ENCODE measurements at places on chromosomes 7 and 10.

- no peak for DNase-seq
Observed at GRCh38 chr7:101521430-101521925, 107.6 kb downstream of the MYL10 start.

DNA sequence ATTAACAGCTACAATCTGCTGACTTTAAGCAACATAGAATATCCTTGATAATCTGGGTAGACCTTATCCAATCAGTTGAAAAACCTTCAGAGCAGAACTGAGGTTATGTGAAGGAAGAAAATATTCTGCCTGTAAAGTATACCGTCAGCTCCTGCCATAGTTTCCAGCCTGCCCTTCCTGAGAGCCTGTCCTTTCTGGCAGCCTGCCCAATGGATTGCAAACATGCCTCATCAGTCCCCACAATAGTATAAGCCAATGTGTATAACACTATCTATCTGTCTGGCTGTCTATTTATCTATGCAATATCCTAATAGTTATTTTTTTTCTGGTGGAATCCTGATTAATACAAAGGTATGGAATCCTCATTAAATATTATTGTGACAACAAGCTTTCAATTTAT lies 489.2 kb upstream of the KCND2 start:
- no peak for DNase-seq

DNA sequence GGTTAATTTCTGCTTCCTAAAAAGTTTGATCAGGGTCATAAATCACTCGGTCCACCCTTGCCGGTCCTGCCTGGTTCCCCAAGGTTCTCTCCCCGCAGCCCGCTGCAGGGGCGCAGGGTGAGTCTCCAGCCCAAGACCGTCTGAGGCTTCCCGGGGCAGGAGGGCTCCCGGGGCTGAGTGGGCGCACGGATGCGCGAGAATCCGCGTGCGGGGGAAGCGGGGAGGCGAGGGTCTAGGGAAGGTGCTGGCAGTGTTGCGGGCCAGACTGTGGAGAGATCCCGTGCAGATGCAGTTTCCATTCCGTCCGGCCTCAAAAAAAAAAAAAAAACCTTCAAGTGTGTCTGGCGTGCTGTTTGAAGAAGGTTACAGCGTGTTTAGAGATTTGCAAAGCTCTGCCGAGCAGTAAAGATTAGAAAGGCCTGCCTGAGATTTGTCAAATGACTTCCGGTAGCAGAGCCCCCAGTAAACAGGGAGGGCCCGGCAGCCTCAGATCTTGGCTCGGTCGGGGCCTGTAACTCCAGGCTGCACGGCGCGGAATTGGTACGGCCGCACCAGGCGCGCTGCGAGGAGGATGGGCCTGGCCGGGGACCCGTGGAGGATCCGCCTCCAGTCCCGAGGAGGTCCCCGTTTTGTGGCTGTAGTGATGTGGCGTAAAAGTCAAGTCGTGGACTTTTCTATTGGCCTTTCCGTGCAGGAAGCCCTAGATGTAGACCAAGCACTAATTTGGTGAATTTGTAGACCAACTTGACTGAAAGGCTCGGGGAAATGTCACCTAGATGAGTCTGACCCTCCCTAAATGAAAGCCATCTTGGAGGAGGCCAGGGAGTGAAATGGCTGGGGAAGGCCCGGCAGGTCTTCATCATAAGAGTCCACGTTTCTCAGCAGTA lies 293.2 kb upstream of the NFE2L3 start:
- DNase-seq: no peak

DNA sequence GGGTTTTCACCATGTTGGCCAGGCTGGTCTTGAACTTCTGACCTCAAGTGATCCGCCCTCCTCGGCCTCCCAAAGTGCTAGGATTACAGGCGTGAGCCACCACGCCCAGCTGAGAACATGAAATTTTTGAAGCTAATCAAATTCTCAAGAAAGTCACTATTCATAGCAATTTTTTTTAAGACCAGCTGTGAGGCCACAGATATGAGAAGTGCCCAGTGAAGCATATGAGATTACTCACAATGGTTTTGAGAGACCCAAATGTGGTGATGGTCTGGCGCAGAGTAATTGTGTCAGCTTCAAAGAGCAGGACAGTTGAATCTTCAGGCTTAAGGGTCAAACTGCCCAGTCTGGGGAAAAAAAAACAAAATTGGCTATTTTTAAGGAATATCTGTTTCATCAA lies 16.2 kb downstream of the NCOA4 start:
- DNase-seq: no peak

DNA sequence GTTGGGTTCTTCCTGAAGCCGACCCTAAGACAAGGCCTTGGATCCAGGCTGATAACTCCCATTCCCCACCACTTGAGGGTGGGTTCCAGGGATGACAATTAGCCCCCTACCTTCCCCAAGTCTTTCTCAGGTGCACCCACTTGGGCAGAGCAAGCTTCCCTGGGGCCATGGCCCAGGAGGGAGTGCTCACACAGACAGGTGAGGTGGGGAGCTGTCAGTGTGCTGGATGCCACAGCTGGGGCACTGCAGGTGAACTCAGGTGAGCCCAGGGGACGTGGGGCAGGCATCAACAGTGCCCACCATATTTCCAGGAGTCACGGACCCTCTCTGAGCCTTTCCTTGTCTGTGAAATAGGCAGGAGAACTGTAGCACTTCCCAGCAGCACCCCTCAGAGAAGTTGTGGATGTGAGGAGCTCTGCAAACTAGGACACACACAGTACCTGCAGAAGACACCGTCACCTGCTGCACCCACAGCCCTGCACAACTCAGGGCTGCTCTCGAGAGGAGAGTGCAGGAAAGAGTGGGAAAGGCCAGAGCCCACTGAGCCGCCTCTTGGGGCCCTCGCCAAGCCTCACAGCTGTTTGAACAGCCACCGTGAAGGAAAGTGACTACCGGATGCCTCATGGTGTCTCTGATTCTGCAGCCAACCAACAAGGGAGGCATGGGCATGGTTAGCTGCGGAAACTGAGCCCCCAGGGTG lies 17.9 kb downstream of the SH3PXD2A start:
- no peak for DNase-seq

- DNase-seq: no peak
Observed at GRCh38 chr7:50302486-50303334, 1.8 kb upstream of the IKZF1 start.

DNA sequence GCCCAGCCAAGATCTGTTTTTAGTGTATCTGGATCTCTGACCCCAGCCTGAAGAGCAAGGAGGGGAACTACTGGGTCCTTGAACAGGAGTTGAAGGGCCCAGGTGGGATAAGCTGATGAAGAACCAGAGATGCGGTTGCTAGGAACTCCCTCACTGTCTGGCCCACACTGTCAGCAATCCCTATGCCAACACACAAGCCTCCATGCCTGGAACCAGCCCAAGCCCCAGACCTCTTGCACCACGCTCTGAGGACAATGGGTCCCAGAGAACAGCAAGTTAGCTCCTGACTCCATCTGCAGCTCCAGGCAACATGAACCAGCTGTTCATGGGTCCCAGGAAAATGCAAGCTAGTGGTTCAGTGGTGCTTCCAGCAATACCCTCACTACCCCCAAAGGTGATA lies 2.4 kb downstream of the NAT16 start:
- no peak for DNase-seq

- DNase-seq: no peak
Observed at GRCh38 chr7:89339748-89340147, 544.2 kb upstream of the TEX47 start.

DNA sequence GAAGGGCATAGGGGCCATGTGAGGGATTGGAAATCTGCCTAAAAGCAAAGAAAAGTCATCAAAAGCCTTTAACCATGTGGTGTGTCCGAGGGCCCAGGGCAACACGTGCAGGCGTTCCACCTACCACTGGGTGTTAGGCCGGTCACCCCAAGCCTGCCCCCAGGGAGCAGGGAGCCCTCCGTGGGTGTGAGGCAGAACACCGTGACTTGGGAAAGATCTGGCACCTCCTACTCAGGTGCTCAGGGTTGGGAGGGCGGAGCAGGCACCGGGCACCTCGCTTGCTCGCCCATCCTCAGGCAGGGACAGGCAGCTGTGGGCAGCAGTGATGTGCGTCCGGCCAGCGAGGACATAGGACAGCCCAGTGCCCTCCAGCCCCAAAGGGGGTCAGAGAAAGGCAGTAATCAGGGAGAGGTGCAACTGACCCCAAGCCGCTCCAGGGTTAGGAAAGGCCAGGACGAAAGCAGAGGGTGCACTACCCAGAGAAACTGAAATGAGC lies 80.7 kb upstream of the CHST15 start:
- no peak for DNase-seq

- DNase-seq: no peak
Observed at GRCh38 chr7:47358944-47359588, 222.8 kb downstream of the TNS3 start.

DNA sequence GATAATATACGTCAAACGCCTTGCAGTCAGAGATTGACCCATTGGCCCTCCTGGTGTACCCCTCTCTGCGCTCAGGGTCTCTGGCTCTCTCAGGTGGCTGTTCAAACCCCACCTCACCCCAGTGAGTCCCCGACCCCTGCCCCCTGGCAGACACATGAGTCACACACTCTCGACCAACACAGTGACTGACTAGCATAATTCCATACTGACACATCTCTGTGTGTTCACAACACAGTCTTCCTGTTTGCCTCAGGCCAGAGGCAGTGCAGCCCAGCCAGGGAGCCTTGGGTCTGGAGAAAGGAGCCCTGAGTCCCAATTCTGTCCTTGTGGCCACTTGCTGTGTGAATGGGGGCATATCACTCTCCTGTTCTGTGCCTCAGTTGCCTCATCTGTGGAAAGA lies 40.1 kb downstream of the PALD1 start:
- no peak for DNase-seq

DNA sequence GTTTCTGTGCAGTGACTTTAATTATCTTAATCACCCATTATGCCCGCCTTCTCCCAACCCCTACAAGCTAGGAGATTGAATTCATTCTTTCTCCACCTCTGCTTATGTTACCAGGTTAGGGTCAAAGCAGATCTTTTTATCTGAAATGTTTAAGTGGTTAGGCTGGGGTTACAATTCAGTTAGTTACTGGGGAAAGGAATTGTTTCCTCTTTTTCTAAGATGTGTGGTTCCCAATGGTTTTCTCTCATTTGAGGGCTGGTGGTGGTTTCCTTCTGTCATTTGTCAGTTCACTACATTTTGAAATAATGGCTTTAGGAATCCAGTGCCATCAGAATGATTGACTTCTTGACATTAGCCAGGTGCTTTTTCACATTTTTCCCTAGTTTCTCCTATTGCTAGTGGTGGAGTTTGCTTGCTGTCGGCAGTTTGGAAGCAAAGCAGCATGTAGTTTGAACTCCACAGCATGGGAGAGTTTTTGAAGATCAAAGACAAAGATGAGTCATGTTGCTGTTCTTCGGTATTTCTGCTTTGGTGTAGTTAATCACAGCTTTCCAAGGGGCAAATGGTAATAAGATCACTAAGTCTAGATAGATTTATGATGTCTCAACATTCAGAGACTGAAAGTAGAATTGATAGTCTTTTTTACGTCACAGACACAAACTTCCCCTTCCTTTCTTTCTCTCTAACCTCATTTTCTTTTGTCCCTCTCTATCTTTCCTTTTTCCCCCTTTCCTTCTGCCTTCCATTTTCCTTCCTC lies 168.2 kb downstream of the SND1 start:
- DNase-seq: no peak

- no peak for DNase-seq
Observed at GRCh38 chr7:85688712-85689111, 501.9 kb upstream of the SEMA3D start.

DNA sequence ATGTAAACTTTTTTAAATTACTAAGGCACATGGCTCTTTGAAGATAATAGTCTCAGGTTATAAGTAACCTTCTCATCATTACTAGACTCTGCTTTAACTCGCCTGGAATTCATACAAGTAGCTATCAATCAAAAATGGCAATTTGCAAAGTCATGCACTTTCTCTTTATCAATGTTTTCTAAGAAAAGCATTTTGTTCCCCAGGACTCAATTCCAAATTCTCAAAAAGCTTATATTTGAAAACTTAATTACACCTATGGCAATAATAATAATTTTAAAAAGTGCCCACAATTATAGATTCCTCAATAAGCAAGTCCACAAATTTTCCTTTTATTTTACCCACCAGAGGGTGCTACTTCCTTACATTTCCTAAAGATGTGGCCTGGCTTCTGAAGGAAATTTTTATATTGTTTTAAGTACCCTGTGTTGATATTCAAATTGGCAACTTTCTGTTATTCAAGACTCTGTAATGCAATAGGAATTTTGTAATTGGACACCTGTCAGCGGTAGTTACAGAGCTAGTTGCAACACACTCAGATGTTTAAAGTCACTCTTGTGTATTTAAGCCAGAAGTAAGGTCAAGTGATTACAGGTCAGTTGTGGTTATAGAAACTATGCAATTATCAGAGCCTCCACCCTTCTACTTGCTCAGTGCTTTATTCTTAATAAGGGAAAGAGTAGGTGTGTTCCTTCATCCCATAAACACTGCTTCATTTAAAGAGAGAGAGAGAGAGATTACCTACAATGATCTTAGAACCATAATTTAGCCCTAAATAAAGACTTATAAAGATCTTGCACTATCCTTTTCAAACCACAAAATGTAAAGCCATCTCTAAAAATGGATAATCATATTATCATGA lies 47.1 kb upstream of the HYAL4 start:
- peak; percentile 37 for DNase-seq

DNA sequence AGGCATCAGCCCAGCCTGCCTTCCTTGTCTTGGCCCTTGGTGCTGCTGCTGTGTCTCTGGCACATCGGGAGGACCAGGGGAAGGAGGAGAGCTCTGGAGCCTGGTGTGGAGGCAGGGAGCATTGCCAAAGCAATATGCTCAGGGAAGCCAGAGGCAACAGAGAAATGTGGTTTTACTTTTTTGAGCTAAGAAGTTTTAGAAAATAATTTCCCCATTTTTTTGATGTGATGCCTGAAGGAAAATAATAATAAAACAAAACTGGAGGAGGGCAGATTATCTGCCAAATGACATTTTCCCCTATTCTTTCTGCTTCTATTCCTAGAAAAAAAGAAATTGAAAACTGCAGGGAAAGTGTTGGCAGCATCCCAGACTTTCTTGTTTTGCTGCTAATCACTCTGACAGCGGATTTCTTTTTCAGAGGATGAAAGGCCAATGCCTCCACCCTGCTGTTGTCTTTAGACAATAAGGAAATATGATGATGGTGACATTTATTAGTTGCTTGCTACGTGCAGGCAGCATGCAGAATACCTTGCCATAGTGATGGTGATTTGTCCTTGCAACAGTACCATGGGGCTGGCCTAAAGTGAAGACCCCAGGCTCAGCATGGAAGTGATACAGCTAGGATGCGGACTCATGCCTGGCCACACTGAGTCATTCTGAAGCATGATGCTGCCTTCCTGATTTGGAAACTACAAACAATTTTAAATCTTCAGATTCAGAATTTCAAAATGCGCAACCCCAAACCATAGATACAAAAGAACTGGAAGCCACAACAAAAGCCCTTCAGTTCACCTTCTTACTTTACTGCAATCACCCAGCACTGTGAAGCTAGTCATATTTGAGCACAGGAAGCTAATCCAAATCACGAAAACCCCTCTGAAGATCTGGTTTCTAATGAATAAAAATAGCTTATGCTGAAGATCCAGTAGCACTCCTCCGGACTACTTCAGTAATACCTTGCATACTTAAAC lies 260.2 kb upstream of the TMEM72 start:
- peak; percentile 29 for DNase-seq

Data from globus pallidus (tissue), 1 donor.